ENCODE measurements at places on chromosomes 5 and 9. TPM values are rescaled to one million over a fixed set of nuclear protein-coding genes. Genes with fewer than 3 reads are reported as not detected.

GHR gene
- total RNA-seq = 3.4 TPM

CD14 gene
- total RNA-seq = 2.6 TPM

LHX3 gene
- total RNA-seq = not detected

PPP2R2B gene
- total RNA-seq = 9.1 TPM

KLF4 gene
- total RNA-seq = 1.9 TPM

OLFM1 gene
- total RNA-seq = 37.1 TPM

GRIA1 gene
- total RNA-seq = not detected

FGF10 gene
- total RNA-seq = not detected

HSPA9 gene
- total RNA-seq = 610 TPM

FIBCD1 gene
- total RNA-seq = not detected

TAF11L5 gene
- total RNA-seq = not detected

MARCOL gene
- not detected for total RNA-seq

- DNase-seq = peak; percentile 39
These were observed 457.9 kb upstream of the PTGER4 start for GRCh38 chr5:40221796-40222195.

DNA sequence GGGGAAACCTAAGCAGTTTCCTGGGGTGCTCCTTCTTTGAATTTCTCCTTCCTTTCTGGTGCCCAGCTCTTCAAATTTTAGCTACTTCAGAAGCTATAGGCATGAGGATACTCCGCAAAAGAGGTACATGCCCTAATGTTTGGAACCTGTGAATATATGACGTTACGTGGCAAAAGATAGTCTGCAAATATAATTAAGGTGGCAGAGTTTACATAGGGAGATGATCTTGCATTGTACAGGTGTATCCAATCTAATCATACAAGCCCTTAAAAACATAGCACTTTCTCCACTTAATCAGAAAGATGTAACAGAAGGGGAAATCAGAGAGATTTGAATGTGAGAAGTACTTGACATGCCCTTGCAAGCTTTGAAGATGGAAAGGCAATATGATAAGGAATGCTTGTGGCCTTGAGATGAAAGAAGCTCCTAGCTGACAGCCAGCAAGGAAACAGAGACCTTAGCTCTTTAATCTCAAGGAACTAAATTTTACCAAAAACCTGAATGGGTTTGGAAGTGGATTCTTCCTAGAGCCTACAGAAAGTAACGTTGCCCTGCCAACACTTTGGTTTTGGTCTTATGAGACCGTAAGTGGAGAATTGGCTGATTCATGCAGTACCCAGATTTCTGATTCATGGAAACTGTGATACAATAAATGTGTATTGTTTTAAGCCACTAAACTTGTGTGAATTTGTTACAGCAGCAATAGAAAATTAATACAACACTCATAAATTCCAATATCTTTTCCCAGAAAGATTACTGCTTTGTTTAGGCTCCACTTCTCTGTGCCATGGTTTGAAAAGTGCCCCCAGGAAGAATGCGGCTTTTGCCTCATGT, 268.4 kb downstream of the FAM170A start:
- no peak for DNase-seq

DNA sequence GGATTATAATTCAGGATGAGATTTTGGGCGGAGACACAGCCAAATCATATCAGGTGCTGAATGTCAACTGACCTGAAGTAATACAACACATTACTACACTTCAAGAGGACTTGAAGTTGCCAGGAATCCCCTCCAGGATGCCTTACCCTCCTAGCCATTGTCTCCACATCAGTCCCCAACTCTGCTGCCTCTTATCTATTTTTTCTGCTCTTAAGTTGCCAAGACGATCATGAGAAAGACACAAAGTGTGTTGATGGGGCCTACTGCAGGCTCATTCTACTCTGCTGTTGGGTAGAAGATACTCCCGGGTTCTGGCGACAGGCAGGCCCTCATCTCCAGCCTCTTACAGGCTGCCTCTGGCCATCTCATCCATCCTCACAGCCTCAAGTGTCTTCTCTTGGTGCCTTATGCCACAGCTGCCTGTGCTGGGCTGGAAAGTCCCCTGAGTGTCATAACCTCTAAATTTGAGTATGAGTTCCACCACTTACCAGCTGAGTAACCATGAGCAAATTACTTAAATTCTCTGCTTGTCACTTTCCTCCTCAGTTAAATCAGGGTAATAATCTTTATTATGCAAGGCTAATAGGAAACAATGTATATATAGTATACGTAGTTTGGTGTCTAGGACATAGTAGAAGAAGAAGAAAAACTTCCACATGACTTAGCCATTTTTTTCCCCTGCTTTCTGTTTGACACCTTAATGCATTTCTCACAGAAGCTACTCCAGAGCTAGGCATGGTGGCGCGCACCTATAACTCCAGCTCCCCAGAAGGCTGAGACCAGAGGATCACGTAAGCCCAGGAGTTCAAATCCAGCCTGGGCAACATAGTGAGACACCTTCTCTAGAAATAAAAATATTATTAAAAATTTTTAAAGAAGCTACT, 73.0 kb upstream of the SNX2 start:
- no peak for DNase-seq

DNA sequence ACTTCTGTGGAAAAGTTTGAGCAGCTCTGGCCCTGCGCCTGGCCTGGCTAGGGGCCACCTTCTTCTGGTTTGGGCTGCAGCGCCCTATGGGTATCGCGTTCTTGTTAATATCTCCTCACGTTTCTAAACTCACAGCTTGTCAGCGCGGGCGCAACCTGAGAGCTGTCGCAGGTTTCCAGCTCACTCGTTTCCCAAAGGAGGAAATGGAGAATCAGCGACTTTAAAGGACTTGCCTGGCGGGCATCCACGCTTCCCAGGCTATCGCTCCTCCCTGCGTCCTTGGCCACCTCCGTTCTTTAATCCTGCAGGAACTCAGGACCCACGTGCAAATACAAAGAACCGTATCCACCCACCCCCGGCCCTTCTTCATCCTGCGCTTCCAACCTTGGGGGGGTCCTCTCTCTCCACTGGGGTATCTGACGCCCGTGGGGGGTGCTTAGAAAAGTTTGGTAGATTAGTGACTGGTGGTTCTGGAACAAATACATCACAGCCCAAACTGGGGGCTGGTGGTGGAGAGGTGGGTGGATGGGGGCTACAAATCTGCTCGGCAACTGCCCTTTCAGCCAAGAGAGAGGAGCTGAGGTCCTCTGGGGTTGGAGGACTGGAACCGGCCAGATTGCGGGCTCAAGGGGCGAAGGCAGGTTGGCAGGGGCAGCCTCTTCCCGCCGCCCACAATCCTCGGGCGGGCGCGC, 578 bp upstream of the PSAT1 start:
- DNase-seq = peak; percentile 59

DNA sequence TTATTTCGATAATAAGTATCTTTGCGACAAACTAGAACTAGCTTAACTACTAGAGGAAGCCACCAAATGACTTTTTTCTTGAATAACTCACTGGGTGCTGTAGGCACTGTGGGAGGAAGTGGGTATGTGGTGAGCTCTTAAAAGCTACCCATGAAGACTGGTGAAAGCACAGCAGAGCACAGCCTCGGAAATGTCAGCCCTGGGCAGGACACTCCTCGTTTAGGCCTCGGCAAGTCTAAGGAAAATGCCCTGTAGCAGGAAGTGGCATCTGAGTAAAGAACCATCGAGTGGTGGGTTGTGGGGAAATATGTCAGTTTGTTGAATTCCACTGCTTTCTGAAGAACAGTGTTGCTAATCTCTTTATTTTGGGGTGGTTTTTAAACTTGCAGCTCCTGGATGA, 44.0 kb upstream of the NCS1 start:
- no peak for DNase-seq

DNA sequence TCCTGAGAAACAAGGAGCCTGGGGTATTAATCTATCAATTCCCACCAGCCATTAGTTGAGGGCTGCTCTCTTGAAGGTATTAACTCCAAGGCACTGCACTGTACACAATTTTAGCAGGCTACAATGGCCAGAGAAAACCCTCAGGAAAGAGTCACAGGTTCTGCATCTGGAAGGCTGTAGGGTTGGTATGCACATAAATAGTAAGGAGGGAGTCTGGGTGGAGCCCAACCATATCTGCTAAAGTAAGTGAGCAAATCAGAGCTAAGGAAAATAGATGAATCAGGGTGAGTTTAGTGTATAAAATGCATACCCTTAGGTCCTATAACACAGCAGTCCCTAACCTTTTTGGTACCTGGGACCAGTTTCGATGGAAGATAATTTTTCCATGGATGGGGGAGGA, 18.2 kb downstream of the TMEM215 start:
- DNase-seq = no peak

DNA sequence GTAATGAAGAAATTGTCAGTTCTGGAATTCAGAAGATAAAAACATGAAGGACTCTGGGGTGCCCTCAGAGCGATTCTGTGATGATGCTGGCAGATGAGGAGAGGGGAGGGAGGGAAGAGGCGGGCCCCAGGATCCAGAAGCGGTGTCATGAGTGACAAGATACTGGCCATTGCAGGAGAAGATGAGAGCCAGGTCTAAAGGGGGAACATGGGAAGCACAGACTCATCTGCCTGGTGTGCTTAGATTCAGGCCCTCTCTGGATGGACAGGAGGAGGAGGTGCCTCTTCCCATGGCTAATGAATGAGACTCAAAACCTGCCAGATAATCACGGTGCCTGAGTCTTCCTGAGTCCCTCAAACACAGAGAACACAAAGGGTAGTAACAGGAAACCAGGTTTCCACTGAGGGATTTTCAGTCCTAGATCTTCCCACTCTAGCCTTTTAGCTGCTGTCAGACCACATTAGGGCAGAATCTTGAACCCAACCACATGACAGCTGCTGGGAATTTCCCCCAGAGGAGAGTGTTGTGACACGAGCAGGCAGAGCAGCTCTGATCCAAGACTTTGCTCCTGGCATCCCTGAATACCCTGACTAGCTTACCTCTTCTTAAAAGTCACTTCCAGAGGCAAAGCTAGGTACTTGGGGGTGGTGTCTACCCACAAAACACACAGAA, 28.2 kb upstream of the HSPA9 start:
- DNase-seq = no peak

GRCh38 chr9:109639674-109640579, 140.1 kb upstream of the PALM2AKAP2 start:
- peak; percentile 85 for DNase-seq

GRCh38 chr5:83156001-83156400, 78.7 kb downstream of the XRCC4 start:
- no peak for DNase-seq

DNA sequence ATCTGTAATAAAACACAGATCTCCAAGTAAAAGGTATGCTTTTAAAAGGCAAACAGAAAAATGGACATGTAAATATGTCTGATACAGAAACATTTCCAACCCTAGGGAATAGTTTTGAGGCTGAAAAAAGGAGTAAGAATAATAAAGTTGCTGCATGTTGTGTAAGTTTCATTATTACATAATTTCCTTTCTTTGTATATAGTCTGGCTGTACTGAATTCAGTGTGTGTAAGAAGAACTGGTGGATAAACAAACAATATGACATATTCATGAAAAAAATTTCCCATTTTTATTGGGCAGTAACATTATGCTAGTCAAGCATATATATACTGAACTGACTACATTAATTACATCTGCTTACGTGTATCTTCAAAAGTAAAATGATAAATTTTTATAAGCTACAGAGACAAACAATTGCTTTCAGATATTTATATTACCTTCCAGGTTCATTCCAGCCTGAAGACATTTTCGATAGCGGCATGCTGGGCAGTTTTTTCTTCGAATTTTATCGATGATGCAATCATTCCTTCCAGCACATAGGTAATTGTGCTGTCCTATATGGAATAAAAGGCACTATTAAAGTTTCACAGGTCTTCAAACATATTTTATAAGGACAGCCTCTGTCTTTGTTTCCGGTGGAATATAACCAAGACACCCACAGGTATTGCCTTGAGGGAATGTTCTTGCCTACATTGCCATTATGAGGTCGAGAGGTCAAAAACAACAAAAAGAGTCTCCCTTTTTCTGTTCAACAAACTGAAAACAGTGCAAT, 93.6 kb downstream of the NR3C1 start:
- no peak for DNase-seq

- DNase-seq = no peak
These were observed 213.6 kb downstream of the GDNF start for GRCh38 chr5:37626266-37626665.

- DNase-seq = no peak
These were observed 25.0 kb upstream of the IL17B start for GRCh38 chr5:149403923-149404745.

DNA sequence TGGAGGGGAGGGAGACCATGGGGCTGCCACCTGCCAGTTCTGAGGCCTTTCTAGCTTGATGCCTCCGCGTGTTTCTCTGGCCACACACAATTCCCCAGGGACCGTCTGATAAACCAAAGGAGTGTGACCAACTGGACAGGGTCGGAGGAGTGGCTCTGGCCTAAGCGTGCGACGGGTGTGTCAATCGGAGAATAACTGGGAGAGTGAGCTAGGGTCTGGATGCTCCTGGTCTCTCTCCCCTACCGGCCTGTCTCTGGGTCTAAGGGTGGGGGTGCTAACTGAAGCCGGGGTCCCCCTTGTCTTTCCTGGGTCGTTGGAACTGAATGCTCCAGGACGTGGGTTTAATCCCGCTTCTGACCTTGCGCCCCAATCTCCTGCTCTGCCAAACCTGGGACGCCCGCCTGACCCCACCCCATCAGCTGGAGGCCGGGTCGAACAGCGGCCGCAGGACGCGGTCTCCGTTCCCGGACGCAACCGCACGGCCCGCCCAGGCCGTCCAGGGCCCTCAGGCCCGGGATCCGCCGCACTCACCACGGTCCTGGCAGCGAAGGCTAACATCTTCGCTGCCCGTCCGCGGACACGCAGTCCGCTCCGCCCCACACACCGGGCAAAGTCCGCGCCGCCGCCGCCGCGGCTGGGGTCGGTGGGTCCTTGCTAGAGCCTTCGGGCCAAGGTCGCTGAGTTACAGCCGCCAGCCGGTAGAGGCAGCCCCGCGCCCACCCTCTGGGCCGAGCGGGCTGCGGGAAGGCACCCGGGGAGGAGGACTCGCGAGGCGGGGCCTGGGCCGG, 447 bp downstream of the CRAT start:
- DNase-seq = no peak

DNA sequence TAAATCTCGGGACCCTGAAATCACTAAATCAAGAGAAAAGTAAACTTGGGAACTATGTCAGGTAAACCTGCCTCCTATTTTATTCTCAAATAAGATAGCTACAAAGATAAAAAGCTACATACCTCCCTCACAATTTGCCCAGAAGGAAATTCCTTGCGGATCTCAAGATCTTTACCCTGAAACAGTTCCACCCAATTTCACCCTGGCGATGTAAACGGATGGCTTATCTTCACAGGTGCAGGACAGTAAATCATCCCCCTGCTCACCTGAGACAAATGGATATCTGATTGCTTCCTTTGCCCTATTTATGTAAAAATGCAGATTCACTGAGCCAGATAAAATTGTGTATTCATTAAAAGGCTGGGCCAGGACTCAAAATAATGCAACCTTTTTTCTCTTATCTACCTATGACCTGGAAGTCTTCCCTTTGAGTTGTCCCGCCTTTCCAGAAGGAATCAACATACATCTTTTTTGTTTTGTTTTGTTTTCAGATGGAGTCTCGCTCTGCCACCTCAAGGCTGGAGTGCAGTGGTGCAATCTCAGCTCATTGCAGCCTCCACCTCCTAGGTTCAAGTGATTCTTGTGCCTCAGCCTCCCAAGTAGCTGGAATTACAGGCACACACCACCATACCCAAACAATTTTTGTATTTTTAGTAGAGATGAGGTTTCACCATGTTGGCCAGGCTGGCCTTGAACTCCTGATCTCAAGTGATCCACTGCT, 13.8 kb downstream of the TMEM267 start:
- no peak for DNase-seq

Measured in MG63 (cell line).